ENCODE measurements at places on chromosomes 6 and 20.

DNA sequence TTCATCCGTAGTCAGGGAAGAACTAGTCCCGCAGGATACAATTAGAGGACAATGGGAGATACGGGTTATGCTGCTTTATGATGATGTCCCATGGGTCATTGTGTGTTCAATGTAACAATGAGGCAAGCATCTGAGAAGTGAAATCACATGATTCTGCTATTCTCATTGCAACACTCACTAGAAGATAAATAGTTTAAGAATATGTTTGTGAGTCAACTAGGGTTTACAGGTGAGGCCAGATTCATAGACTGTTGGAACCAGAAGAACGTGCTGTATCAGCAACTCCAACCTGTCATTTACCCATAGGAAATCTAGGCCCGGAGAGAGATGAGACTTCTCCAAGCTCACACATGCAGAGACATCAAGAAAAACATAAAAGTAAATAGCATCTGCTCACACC, 80.8 kb downstream of the SCML4 start:
- DNase-seq = no peak

- DNase-seq = no peak
These were observed 571 bp upstream of the PRPF6 start for GRCh38 chr20:63980317-63980805.

GRCh38 chr20:3406481-3407039, 909 bp downstream of the DNAAF9 start:
- DNase-seq = no peak

DNA sequence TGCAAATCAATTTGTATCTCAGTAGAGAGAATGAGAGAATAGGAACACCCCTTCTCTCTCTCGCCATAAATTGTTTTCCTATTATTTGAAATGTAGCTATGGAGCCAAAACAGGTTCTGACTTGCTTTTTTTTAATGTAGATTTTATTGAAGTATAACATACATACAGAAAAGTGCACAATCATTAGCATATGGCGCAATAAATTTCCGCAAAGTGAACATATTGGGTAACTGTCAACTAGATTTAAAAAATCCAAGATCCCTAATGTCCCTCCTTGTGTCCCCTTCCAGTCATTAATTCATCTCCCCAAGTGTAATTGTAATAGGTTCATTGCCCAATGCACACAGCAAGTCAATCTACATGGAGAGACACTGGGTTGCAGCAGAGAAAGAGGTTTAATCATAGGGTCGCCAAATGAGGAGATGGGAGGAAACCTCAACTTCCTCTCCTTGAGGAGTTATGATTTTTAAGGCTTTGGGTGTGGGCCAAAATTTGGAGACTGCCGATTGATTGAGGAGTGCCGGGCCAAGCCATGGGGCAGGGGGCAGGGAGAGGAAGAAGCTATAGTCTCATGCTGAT, 43.3 kb upstream of the TGM3 start:
- DNase-seq = no peak

GRCh38 chr6:158939255-158940159, 60.5 kb downstream of the RSPH3 start:
- no peak for DNase-seq

GRCh38 chr6:157024745-157025144, 247.6 kb downstream of the ARID1B start:
- no peak for DNase-seq

- no peak for DNase-seq
These were observed 304.4 kb upstream of the PLCB4 start for GRCh38 chr20:8764344-8764962.

DNA sequence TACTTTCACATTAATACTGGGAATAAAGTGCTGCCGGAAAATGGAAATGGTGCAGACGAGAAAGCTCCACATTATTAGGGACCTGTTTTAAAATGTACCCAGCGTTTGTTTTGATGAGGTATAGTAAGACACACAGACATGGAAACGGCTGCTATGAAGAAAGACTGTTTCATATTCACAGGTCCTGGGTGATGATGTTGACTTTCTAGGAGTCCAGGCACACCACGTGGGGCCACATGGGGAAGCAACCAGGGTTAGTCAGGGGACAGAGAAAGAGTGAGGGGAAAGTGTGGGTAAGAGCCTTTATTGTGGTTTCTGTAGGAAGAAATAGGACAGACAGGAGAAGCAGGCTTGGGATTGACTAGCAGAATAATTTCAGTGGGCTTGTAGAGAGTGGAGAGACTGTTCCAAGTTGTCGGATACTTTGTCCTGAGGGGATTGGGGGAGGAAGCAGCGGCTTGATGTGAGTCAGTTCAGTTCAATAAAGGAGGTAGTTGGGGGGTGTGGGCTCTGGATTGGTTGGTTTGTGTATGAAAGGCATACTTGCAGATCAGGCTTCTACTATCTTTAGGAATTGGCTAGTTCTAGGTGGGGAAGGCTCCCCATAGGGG, 112.0 kb upstream of the MCHR2 start:
- no peak for DNase-seq

Data from IMR-90 (cell line).